Endothelial cell of coronary artery (primary cell): ENCODE measurements at places on chromosomes 16 and 17. TPM values are rescaled to one million over a fixed set of nuclear protein-coding genes. Genes with fewer than 3 reads are reported as not detected.

The SLC6A2 gene
- not detected in 2 replicates for total RNA-seq

The TPSAB1 gene
- total RNA-seq: not detected in 2 replicates

The PABPN1L gene
- not detected in 2 replicates for total RNA-seq

The NPIPB2 gene
- 1.3 and 4.0 TPM in 2 replicates for total RNA-seq

The SULT1A2 gene
- 0.19 TPM in 1 of 2 replicates, not detected in the other for total RNA-seq

The MT1E gene
- 131 and 212 TPM in 2 replicates for total RNA-seq

The FAM20A gene
- not detected in 2 replicates for total RNA-seq

The FOXJ1 gene
- total RNA-seq: not detected in 2 replicates

The BCO1 gene
- total RNA-seq: 0.09 TPM in 1 of 2 replicates, not detected in the other

The TNP2 gene
- total RNA-seq: not detected in 2 replicates

The ESRP2 gene
- total RNA-seq: under 0.01 and 0.28 TPM in 2 replicates

The SLC12A3 gene
- total RNA-seq: not detected in 2 replicates

The CCL5 gene
- total RNA-seq: 0.09 and 0.18 TPM in 2 replicates

The ATP2C2 gene
- not detected in 2 replicates for total RNA-seq

The TMEM238L gene
- total RNA-seq: not detected in 2 replicates

The FCSK gene
- 7.3 and 10.0 TPM in 2 replicates for total RNA-seq

The HASPIN gene
- total RNA-seq: 4.5 and 7.9 TPM in 2 replicates

The PRSS53 gene
- 0.45 and 1.8 TPM in 2 replicates for total RNA-seq

The KRT27 gene
- total RNA-seq: not detected in 2 replicates

The AIPL1 gene
- not detected in 2 replicates for total RNA-seq

The OVCA2 gene
- total RNA-seq: 43.5 and 55.4 TPM in 2 replicates
